ENCODE measurements at places on chromosomes 7 and 10.

- no peak for DNase-seq
These were observed 64.0 kb downstream of the SYPL1 start for GRCh38 chr7:106047818-106048705.

DNA sequence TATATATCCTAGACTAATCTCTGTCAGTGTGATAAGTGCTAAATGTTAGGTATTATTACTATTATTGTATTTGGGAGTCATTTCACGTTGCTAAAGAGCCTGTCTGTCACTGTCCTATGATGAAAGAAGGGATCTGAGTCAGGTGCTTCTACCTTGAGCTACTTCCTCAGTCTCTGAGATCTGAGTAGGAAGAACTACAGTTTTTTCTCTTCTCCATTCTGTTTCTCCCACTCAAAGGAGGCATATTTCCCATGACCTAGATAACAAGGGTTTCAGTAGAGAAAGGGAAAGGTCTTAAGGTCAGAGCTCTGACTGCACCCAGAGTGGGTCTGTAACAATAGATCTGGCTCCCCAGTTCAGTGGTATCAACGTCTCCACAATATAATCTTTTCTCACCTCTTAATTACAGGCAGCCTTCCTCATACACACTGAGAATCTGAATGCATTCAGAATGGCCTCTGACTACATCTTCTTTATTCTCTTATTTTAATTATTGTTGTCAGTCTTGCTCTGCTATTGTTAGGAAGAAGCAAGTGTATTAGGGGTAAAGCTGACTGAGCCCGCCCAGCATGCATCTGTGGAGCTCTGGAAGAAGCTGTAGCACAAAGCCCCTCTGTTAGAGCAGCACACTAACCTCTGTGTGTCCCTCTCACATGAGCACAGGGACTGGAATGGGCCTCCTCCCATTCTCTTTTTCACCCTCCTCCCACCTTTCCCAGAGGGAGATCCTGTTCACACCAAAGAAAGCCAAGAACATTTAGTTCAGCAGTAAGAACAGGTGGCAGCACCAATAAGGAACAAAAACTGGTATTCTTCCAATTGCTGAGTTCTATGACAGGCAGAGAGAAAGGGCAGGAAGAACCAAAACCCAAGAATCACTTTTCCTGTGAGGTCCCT lies 38.1 kb downstream of the USP54 start:
- no peak for DNase-seq

DNA sequence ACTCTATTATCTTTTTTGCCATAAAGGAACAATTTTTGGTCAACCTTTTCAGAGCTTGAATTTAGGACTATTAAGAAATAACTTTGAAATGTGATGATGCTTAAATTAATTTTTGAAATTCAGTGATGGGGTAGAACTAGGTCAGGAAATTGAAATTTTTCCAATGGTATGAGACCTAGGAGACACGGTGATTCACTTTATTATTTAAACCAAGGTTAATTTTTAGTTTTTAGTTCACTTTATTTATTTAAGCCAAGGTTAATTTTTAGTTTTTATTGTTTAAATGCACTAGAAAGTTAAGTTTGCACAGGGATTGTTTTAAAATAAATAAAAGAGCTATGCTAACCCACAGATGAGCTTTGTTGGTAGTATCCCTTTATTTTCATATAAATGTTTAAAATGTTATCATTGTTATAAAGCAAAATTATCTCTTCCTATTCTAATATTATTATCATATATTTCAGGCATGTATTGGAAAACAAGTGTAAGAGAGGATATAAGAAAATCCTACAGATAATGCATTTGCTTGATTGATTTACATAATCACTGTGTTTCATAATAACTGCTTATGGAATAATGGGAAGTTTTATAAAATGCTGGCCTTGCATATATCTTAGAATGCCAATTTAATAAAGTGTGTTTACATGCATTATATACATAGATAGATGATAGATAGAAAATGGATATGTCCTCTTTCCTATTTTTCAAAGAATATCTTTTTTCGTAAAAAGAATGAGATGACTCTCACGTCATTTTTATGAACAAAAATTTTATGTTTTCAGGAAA lies 163.6 kb downstream of the HGF start:
- no peak for DNase-seq

GRCh38 chr7:120421151-120421651 lies 148.2 kb downstream of the KCND2 start:
- no peak for DNase-seq

GRCh38 chr10:94315024-94315451 lies 47.7 kb downstream of the NOC3L start:
- peak; percentile 61 for DNase-seq
